ENCODE measurements at places on chromosomes 5 and 9.

DNA sequence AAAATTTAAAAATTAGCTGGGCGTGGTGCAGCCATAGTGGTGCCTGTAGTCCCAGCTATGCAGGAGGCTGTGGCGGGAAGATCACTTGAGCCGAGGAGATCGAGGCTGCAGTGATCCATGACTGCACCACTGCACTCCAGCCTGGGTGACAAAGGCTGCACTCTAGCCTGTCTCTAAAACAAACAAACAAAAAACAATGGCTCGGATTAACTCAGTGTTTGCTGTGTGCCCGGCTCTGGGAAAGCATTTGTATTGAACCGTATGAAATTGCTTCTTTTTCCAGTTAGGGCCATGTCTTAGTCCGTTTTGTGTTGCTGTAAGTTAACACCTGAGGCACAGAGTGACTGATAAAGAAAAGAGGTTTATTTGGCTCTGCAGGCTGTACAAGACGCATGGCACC, 62.6 kb downstream of the CFAP77 start:
- DNase-seq, result no peak

- DNase-seq, result no peak
Measured at GRCh38 chr9:131015112-131015511, 6.1 kb downstream of the LAMC3 start.

DNA sequence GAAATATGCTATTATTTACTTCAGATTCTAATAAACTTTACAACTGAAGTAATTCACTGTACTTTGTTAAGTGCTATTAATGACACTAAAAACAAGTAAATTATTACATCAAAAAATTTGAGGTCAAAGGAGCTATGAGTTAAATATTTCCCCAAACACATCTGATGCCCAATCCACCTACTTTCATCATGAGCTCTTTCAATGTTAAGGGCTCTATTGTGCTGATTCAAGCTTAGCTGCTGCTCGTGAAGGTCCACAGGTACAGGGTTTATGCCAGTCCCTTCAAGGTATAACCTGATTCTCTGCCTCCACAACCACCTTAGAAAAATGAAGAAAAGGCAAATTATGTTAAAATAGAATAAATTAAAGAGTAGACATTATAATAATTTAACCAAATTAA, 24.2 kb downstream of the NADK2 start:
- DNase-seq, result no peak

- no peak for DNase-seq
Measured at GRCh38 chr9:30522061-30522460, 1862.4 kb upstream of the ACO1 start.

DNA sequence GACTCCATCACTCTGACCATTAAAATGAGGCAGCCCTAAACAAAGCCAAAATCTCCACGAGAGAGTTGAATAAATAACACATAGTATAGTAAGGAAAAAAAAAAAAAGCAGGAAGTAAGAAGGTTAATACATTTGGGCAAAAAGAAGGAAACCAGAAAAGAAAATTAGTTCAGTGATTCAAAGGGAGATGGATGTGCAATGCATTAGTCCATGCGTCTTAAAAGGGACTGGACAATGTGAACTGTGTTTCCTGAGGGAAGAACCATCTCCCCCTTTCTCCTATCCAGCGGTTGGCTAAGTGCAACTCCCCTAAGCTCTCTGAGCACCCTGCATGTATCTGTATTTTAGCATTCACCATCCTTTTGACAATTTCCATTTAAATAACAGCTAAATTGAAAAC, 1.4 kb downstream of the ANKRA2 start:
- DNase-seq, result no peak

GRCh38 chr5:137498736-137499505, at the start of gene SPOCK1:
Gene SPOCK1 (minus strand): TSS chr5:137499326.
- DNase-seq, result peak; percentile 6

DNA sequence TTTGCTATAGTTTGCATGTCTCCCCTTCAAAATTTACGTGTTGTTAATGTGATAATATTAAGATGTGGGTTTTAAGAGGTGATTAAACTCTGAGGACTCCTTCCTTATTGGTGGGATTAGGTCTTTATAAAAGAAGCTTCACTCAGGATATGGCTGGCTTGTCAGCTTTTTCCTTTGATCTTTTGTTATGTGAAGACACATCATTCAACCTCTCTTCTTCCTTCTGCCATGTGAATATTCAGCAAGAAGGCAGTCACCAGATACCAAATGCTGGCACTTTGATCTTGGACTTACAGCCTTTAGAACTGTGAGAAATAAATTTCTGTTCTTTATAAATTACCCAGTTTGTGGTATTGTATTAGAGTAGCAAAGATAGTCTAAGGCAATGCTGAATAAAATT, 855.9 kb upstream of the CDH10 start:
- no peak for DNase-seq

DNA sequence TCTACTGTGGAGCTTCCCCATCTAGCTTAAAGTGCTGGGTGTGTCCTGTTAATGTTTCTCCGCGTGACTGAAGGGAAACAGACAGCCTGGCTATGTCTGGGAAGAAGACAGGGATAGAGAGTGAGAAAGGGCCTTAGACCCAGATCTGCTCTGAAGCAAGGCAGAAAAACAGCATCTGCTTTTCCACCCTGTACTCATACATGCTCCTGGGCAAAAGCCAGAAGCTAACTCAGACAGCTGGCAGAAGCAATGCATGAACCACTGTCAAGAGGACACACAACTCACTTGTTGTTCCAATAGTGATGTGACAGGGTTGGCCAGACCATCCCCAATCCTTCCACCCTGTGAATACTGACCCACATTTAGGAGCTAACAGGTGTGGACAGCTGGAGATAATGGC, 63.3 kb downstream of the DPYSL3 start:
- DNase-seq, result no peak

- no peak for DNase-seq
Measured at GRCh38 chr9:89666950-89667349, 62.1 kb downstream of the GADD45G start.

DNA sequence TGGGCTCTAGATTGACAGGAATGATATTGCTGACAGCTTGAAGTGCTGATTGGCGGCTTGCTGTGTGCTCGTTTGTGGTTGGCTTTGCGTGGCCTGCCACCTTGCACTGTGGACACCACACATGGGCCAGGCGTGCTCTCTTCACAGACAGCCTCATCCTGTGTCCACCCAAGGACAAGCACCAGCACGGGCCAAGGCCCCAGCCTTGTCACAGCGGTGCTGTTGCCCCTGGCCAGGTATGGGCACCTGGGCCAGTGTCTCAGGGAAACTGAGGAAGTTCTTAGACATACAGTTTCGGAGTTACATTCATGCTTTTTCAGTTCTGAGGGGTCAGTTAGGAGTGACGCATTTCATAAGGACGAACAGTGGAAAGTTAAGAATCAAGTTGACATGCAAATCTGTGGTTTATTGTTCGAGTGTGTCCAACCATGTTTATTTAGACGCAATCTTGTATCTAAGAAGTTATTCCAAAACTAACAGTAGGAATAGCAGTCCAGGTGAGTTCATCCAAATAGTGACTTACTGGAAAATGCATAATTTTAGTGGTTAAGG, 125.9 kb downstream of the EHMT1 start:
- no peak for DNase-seq

DNA sequence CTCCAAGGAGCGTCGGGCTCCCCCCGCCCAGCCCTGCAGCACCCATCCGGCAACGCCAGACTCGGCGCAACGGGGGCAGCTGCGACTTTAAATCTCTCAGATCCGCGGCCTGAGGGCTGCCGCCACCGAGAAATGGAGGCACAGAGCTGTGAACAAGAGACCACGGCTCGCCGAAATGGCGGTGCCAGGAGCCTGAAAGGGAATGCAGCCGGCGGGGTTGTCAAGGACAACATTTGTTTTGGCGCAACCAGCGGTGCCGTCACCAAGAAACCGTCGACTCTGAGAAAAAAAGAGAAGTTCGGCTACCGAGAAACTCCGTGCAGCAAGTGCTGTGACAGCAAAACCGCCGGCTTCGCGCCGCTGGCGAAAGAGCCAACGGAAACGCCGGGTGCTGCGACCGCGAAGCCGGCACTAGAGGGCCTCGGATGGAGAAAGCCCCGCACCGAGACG, 2.1 kb upstream of the ANXA2R start:
- DNase-seq, result peak; percentile 69

DNA sequence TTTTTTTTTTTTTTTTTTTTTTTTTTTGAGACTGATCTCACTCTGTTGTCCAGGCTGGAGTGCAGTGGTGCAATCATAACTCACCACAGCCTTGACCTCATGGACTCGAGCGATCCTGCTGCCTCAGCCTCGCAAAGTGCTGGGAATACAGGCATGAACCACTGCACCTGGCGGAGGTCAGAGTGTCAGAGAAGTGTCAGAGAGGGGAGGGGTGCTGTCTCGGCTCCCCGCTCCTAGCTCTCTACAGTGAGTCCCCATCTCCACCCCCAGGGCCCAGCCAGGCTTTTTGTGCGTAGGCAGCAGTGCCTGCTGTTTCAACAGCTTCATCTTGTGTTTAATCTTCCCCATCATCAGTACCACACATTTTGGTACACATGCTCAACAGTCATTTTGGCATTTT, 38.3 kb downstream of the SAR1B start:
- no peak for DNase-seq

- DNase-seq, result no peak
Measured at GRCh38 chr5:110909950-110910349, 161.6 kb upstream of the TSLP start.

DNA sequence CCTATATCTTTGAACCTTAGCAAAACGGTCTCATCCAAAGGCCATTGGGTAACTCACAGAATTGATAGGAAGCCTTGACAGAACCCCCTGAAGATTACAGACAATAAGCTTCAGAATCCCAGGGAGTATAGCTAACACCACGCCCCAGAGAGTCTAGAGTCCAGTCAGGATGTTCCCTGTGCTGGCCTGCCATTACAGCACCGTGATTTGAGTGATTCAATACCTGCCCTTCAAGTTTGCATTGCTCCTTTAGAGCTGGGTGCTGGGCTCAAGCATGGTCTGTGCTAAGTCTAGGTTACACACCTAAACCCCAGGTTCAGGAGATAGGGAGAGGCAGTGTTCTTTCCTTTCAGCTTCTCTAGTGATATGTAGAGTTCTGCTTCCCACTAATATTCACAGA, 90.5 kb downstream of the RASEF start:
- DNase-seq, result no peak

DNA sequence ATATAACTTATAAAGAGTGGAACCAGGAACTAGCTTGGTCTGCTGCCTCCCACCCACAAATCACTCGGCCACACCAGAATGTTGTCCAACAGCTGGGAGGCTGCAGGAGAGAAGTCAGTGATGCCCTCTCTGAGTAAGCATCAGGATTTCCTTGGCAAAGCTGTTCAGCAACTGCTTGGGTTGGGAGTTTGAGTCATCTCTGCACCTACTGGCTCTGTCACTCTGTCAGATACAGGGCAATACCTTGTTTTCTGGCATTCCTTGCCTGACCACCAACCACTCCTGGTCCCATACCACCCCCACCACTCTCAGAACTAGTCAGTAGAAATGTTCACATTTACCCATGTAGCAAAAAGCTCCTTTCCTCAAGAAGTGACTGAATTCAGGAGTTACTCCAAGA, 36.8 kb upstream of the GCNT4 start:
- DNase-seq, result no peak

- DNase-seq, result no peak
Measured at GRCh38 chr9:110192531-110193261, 15.3 kb downstream of the C9orf152 start.

DNA sequence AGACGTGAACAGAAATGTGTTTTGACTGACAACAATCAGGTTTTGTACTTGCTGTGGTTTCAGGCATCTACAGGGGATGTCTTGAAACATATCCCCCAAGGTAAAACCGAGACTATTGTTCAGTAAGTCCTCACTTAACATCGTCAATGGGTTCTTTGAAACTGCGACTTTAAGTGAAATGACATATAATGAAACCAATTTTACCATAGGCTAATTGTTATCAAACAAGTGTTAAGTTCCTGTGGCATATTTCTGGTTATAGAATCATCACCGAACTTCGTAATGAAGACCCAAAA, 16.4 kb upstream of the OMD start:
- no peak for DNase-seq

- no peak for DNase-seq
Measured at GRCh38 chr9:2817999-2818803, 25.7 kb downstream of the PUM3 start.

- no peak for DNase-seq
Measured at GRCh38 chr5:42377496-42377895, 45.7 kb upstream of the GHR start.

DNA sequence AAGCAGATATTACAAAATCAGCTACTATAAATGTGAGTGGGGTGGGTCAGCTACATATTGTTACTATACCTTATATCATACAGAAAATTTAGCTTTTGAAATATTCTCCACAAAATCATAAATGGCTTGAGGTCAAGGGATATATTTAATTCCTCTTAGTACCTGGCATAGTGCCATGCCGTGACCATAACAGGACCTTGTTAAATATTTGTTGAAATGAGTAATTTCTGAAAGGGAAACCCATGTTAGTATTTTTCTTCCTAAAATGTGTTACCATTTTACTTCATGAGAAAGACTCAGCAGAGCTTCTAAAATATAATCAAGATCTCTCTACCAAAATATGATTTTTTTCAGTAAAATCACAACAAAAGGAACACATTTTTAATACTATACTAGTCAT, 14.8 kb downstream of the ATP10B start:
- DNase-seq, result no peak

DNA sequence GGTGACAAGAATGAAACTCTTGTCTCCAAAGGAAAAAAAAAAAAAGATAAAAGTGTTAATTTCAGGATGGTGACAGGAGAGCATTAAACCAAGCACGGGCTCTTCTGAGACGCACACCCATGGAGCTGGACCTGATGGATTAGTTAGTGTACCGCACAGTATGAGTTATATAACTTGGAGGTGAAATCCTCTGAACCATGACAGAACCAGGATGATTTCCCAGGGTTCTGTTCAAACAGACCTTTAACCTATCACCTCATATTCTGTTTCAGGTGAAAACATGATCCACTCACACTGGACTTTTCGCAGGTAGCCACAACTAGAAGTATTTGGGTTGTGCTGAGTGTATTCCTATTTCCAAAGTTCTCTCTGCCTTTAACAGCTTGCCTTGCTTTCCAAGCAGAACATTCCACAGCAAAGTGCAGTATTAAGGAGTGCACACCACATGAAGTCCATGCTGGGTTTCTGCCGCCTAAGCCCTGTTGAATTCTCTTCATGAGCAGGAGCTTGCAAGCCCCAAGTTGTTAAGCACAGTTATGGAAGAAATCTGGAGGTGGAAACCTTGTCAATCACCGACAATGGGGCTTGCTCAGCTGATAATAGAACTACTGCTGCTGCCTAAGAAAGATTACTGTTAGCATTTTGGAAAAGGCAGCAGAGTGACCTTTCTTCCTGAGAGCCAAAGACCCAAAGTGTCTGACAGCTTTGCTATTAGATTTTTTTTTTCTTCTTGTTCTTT, 461.7 kb downstream of the TLE1 start:
- no peak for DNase-seq

- DNase-seq, result no peak
Measured at GRCh38 chr5:61440596-61440995, 108.5 kb downstream of the ZSWIM6 start.
